ENCODE measurements at places on chromosomes 12 and 14.
A peak's percentile ranks its signal among the peaks of the same experiment; 100 is the strongest.

GRCh38 chr12:6088921-6089747 lies 35.3 kb downstream of the VWF start:
- DNase-seq: peak; percentile 35

GRCh38 chr14:48537600-48537999 lies 862.2 kb upstream of the MDGA2 start:
- no peak for DNase-seq

DNA sequence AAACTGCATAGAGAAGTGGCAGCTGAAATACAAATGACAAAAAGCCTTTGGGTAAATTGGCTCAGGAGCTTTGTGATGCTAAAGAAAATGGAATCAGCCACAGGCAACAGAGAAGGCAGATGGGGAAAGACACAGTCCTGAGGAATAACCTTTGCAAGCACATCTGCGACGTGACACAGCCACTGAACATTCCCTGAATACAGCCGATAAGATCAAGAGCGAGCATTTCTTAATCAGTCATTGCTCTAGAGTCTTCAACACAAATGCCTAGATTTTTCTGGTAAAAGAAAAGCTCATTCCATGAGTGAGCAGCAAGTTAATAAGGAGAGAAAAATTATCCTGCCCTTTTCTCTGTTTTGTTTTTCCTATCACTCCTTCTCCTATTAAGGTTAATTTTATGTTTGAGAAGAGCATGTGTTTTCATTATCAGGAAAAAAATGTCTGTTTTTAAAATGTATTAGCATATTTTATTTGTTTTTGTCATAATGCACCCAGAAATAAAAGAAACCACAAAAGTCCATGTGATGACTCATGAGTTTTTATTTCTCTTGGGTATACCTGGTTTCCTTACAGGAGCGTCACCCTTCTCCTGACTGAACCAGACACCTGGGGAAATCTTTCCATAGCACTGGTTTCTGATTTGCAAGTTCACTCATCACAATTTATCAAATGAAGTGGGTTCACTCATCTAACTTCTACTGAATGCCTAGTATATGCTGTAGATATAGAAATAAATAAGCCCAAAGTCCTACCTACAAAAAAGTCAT lies 45.4 kb upstream of the PCED1B start:
- peak; percentile 53 for DNase-seq

GRCh38 chr12:95810411-95810810 lies 19.8 kb upstream of the NTN4 start:
- DNase-seq: no peak

DNA sequence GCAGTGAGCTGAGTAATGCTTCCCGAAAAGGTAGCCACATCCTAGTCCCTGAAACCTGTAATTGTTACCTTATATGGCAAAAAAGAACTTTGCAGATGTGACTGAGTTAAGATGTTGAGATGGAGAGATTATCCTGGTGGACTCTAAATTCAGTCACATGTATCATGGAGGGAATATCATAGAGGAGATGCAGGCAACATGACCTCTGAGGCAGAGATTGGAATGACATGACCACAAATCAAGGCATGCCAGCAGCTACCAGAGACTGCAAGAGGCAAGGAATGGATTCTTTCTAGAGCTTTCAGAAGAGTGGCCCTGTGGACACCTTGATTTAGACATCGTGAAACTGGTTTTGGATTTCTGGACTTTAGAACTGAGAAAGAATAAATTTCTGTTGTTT lies 18.5 kb downstream of the SLC38A6 start:
- DNase-seq: no peak

- no peak for DNase-seq
Observed at GRCh38 chr14:52021957-52022600, 32.7 kb downstream of the RTRAF start.

- no peak for DNase-seq
Observed at GRCh38 chr14:103055695-103056094, 1.7 kb downstream of the CDC42BPB start.

GRCh38 chr12:16094437-16094836 lies 183.0 kb downstream of the SLC15A5 start:
- DNase-seq: no peak

GRCh38 chr12:93156086-93156716 lies 221.5 kb upstream of the NUDT4 start:
- DNase-seq: peak; percentile 40

GRCh38 chr14:88439088-88439487 lies 53.6 kb downstream of the SPATA7 start:
- peak; percentile 16 for DNase-seq

DNA sequence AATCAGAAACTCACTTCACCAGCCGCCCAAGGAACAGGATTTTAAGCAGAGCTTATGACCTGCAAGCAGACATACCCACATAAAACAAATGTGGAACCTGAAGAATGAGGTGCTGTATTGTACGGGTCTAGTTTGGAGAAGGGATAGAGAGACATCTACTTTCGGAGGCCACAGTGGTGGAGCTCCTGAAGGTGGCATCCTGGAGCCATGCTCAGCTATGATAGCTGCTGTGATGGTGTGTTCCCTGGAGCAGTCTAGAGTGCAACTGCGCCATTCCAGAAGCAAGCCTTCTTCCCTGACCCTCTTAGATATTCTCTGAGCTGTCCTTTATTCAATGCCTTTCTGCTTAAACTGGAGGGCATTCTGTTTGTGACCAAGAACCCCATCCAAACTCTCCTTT lies 402.6 kb downstream of the FUT8 start:
- peak; percentile 4 for DNase-seq

DNA sequence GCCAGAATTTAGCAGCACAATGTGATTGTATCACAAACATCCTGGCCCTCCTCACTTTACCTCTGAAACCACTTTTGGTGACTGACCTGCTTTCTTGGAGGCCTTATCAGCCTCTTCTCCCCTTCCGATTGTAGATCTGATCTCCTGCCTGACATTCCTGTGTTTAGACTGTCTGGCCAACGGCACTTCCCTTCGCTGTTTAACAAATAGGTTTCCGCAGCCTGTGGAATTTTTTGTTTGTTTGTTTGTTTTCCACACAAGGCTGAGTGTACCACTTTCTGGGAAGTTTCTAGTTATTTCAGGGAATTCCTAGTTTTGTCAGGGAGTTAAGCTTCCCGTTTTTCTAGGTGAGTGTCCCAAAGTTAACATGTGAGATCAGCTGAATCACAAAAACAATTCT lies 65.9 kb upstream of the CDKN3 start:
- no peak for DNase-seq

- DNase-seq: no peak
Observed at GRCh38 chr12:119157978-119158377, 20.8 kb upstream of the HSPB8 start.

DNA sequence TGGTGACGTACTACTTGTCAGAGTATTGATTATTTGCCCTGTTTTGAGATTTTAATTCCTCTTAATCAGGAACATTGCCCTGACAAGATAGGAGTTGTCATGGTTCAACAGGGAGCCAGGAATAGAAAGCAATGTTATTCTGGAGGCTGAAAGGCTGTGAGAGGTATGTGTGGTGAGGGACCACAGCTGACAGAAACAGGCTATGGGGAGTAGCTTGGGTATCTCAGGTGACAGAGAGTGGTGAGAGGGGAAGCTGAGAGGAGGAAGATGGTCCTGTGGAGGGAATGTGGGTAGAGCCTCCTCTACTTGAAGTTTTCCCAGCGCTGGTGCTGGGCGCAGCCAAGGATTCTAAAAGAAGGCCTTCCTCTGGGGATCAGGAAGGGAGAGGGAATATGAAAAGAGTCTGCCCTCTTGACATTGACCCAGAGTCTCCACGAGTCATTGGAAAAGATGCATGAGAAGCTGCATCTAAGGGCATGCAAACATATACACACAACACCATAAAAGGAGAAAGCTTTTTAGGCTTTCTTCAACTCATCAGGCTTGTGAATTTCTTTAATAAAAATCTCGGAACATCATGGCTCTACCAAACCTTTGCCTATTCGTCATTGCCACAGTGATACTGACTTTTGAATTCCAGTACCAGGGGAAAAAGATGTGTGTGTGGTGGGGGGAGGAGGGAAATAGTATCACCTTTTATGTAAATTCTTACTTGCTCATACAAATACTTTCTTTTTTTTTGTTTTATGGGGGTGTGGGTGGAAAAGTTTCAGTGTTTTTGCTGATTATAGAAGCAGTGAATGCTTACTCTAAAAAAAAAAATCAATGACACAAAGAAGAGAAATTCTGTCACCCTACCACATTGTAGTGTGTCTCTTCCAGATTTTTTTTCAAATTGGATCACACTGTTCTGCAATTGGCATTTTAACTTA lies 39.9 kb upstream of the DHRS7 start:
- DNase-seq: no peak

GRCh38 chr12:107244584-107244983 lies 151.2 kb upstream of the CRY1 start:
- no peak for DNase-seq

GRCh38 chr14:100573002-100573756 lies 14.0 kb downstream of the BEGAIN start:
- DNase-seq: no peak

- no peak for DNase-seq
Observed at GRCh38 chr12:119338593-119339363, 4.2 kb downstream of the CCDC60 start.

- DNase-seq: peak; percentile 22
Observed at GRCh38 chr12:22101749-22102243, 55.8 kb downstream of the CMAS start.

DNA sequence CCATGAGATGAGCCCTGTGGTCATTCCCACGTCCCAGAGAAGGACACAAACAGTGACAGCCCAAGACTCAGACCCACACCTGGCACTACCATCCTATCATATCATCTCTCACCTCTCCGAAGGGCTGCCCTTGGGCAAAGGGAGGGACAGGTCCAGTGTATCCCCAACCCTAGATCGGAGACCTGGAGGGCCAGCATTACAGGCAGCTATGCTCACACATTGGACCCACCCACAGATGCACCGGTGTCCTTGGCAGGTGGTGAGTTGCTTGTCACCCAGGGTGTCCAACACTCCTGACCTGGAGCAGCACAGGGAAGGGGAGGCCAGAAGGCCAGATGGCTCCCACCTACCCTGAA lies 117.4 kb downstream of the DICER1 start:
- DNase-seq: no peak

DNA sequence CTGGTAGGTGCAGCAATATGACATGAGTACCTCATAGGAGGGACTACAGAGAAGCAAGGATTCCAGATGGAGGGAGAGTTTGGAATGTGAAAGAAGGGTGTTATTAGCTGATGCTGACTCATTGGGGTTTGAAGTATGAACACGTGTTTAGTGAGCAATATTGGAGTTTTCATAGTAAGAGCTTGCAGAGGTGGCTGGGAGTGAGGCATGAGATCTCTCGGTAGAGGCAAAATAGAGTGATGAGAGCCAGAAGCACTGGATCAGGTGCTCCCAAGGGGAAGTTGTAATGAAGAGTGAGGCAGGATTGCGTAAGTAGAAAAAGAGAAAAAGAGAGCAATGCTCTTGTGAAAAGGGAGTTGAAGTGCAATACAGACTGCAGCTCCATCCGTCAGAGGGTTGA lies 42.1 kb downstream of the MGST1 start:
- DNase-seq: peak; percentile 46

Measured in DMS53 (cell line).